ENCODE measurements at places on chromosomes 13 and 19.

- DNase-seq, result no peak
Observed at GRCh38 chr19:13275016-13275722, 125.0 kb downstream of the IER2 start.

DNA sequence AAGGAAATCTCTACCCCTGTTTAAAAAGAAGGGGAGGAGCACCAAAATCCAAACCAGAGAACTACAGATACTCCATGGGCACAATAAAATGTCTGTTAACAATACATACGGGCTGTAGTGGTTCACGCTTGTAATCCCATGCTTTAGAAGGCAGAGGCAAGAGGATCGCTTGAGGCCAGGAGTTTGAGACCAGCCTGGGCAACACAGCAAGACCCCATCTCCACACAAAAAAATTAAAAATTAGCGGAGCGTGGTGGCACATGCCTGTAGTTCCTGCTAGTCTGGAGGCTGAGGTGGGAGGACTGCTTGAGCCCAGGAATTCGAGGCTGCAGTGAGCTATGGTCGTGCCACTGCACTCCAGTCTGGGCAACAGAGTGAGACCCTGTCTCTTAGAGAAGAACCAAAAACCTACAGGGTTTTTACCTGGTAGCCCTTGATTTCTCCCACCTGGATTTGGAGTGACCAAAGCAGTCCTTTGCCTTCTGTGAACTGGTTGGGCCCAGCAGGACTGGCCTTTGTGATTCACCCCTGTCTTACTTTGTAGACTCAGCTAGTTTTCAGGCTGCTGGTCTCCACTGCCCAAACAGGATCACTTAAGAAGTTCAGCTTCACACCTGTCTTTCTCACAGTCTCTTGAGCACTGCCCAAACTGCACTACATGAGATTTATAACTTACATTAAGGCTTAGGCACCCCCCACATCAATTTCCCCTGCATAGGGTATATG, 38.7 kb upstream of the FLT1 start:
- DNase-seq, result no peak

DNA sequence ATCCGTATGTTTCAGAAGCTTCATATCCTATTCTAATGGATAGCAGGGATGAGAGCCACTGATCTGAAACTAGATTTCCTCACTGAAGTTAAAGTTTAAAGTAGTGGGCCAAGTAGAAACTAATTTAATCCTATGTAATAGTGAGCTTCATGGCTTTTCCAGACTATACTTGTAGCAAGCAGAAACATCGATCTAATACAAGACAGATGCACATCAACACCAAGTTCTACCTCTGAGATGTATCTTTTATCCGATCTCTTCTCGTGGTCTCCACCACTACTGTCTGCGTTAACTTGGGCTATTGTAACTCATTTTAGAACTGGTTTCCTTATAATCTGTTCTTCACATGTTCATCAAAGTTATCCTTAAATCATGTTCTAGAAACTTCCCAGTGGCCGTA, 3.1 kb downstream of the ERCC5 start:
- no peak for DNase-seq

GRCh38 chr19:28051047-28051446, 1161.9 kb downstream of the UQCRFS1 start:
- no peak for DNase-seq

DNA sequence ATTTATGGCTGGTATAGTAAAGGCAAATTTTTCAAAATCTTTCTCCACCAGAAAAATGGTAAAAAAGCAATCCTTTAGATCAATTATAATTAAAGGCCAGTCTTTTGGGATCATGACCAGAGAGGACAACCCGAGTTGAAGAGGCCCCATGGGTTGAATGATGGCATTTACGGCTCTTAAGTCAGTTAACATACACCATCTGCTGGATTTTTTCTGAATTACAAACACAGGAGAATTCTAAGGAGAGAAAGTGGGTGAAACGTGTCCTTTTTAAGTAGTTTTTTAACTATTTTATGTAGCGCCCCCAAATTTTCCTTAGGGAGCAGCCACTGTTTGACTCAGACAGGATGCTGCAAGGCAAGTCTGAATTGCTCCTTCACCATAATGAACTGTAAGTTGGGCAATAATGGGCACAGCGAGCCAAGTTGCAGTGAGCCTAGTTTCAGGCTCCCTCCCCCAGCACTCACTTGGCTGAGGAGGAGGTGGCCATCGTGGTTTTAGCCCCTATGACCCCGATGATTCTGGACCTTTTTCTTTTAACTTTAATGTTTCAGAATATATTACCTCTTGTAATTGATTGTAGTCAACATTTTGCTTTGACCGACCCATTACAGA, 13.6 kb upstream of the ZNF611 start:
- no peak for DNase-seq

DNA sequence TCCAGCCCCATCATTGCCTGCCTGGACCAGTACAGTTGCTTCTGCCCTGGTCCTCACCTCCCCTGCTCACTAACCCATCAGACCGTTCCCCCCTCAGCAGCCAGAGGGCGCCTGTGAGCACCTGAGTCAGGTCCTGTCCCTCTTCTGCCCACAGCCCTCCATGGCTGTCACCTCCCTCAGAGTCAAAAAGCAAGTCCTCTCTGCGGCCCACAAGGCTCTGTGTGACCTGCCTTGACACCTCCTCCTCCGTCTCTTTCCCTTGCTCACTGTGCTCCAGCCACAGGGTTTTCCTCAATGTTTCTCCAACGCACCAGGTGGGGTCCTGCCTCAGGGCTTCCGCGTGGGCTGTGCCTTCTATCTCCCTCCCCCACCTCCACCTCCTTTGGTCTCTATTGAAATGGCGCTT, 29.4 kb upstream of the PTPRS start:
- DNase-seq, result peak; percentile 13

- peak; percentile 91 for DNase-seq
Observed at GRCh38 chr19:40662925-40663694, 27.3 kb downstream of the NUMBL start.

DNA sequence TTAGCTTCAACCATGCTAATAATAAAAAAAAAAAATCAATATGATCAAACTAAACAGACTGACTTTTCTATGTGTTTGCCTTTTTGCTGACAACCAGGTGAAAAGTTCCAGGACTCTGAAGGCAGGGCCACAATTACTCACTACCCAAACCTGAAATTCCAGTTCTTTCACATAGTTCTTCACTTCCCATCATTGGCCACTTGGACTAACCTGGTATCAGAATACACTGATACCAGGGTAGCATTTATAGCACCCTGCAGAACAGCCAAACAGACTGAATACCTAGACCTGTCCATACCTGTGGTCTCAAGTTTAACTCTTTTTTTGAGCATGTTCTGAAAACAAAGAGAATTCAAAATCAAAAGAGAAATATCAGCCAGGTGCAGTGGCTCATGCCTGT, 25.1 kb downstream of the ELF1 start:
- no peak for DNase-seq

DNA sequence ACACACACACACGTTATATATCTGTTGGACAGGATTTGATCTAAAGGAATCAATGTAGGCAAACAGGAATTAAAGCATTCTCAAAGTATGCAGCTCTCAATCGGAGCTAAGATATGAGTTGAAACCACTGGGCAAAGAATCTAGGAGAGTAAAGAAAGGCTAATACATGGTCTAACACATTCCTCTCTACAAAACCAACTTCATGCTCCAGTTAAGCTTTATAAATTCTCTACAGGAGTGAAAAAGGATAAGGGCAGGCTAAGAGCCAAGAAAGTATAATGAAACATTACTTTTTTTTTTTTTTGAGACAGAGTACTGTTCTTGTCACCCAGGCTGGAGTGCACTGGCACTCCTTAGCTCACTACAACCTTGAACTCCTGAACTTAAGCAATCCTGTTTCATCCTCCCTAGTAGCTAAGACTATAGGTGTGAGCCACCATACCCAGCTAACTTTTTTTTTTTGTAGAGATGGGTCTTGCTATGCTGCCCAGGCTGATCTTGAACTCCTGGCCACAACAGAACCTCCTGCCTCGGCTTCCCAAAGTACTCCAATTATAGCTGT, 10.6 kb downstream of the FBXL3 start:
- no peak for DNase-seq

- DNase-seq, result no peak
Observed at GRCh38 chr13:33512880-33513554, 227.5 kb upstream of the STARD13 start.

GRCh38 chr19:10095622-10095947, 6.9 kb downstream of the ANGPTL6 start:
- no peak for DNase-seq

DNA sequence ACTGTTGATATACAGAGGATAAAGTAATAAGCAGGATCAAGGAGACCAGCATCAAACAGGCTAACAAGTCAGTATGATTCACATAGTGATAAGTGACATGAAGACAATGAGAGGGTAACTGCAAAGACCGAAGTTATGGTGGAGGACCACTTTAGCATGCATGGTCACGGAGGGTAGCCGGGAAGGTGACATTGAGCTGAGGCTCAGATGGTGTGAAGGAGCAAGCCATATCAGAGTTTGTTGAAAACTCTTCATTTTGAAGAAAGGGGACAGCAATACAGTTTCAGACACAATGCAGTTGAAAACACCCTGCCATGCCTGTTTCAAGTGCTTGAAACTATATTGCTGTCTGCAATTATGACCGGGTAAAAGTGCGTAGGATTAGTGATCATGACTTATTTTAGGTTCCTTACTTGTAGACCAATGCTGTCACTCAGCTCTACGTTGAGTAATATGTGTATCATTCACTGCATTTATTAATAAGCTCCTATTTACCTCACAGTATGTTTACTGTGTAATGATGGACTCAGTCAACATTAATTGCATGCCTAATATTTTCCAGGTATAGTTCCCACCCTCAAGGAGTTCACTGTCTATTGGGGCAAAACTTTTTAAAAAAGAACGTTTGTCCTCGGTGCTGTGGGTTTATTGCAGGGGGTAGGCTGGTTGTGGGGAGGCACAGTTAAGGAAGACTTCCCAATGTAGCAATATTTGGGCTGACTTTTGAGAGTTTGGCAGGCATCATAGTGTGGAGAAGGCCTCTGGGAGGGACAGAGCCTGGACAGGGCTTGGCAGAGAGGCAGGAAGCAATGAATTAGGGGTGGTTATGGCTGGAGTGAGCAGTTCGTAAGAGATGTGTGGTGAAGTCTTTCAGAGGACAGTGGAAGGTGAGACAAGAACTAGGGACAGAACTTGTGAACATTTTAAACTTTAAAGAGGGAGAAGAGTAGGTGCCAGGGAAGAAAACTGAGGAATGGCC, 3.2 kb downstream of the UBAC2 start:
- DNase-seq, result no peak

- no peak for DNase-seq
Observed at GRCh38 chr13:98490195-98490836, 86.6 kb downstream of the STK24 start.

DNA sequence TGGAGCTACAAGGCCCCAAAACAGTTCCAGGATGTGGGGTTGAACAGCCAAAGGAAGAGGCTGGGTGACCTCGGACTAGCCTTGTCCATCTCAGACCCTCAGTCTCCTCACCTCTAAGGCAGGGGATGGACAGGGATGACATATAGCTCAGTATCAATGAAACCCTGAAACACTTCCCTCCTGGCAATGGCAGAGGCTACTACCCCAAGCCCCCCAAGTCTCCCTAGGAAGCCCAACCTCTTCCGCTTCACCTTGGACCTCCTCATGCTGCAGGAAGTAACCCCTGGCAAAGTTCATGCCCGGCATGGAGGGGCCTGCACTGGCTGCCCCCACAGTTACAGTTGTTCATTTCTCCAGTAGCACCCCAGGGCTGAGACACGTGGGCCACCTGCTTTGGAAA, 10.6 kb downstream of the CCDC97 start:
- DNase-seq, result no peak

DNA sequence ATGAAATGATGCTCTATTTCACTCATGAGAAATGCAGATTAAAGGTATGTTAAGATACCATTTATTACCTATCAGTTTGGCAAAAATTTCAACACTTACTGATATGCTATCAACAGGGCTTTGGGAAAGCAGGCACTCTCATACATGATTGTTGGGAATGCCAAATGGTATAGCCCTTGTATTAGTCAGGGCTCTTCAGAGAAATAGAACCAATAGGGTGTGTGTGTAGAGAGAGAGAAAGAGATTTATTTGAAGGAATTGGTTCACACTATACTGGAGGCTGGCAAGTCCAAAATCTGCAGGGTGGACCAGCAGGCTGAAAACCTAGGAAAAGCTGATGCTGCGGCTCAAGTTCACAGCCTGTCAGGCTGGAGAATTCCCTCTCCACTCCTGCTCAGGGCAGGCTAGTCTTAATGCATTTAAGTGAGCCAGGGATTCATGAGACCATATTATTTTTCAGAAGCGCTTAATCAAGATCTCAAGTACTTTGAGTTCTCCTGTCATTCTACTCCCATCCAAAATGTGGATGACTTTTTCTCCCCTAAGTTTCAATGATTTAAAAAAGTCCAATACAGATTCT, 72.4 kb downstream of the NHLRC3 start:
- DNase-seq, result no peak

DNA sequence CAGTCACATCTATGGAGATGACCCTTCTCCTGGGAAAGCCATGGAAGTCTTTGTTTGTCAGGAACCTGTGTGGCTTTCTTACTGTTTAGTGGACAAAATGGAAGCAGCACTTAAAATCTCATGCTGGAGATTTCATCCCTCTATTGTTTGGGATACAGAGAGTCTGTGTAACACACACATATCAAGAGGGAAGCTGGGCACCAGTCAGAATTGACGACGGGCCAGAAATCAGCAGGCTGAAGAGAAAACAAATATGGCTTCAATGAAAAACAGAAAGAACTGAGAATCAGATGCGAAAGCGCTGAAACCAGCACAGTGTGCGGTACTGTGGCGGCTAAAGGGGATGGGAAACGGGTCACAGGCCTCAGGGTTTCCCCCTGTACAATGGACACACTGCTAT, 72.2 kb upstream of the WASF3 start:
- DNase-seq, result no peak

GRCh38 chr19:39352381-39353255, 10.4 kb downstream of the SAMD4B start:
- DNase-seq, result no peak

GRCh38 chr13:64413529-64413928, 2816.6 kb downstream of the PCDH9 start:
- DNase-seq, result no peak

DNA sequence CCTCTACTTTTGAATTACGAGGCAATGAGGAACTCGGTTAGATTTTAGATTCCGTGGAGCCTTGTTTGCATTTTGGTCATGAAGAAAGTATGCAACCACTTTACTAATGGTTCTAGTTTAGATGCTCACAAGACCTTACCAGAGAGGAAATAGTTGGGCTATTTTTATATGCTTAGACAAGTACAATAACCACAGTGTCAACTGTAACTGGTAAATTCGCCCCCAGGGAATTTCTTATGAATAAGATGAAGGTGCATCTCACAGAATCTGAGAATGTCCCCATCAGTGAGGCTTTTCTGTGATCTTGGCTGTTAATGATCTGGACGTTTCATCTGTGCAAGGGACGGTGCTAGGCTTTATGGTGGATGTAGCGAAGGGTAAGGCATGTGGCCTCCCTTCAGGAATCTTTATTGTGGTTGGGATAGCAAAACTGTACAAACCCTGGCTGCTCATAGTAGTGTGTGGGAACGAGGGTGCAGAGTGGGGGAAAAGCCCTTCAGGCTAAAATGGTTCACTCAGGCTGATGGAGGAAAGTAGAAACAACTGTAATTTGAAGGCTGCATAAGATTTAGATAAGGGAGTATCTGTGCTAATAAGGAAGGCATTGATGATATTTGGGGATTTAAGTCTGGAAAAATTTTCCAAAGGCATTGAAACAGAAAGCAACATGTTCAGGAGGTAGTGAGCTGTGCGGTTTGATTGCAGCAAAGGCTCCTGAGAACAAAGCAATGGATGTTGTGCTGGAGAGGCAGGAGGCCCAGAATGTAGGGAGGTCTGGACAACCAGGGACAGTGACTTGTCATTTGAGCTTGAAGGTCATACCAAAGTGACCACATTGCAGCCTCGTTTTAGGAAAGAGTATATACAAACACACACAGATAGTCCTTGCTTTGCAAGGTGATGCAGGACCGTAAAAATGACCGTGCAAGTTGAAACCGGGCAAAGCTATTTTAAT, 28.4 kb downstream of the UBAC2 start:
- DNase-seq, result no peak
